ENCODE measurements at places on chromosomes 5 and 9. TPM values are rescaled to one million over a fixed set of nuclear protein-coding genes. Genes with fewer than 3 reads are reported as not detected.

- no peak for DNase-seq
Observed at GRCh38 chr5:138649775-138650174, 74.6 kb upstream of the HSPA9 start.

DNA sequence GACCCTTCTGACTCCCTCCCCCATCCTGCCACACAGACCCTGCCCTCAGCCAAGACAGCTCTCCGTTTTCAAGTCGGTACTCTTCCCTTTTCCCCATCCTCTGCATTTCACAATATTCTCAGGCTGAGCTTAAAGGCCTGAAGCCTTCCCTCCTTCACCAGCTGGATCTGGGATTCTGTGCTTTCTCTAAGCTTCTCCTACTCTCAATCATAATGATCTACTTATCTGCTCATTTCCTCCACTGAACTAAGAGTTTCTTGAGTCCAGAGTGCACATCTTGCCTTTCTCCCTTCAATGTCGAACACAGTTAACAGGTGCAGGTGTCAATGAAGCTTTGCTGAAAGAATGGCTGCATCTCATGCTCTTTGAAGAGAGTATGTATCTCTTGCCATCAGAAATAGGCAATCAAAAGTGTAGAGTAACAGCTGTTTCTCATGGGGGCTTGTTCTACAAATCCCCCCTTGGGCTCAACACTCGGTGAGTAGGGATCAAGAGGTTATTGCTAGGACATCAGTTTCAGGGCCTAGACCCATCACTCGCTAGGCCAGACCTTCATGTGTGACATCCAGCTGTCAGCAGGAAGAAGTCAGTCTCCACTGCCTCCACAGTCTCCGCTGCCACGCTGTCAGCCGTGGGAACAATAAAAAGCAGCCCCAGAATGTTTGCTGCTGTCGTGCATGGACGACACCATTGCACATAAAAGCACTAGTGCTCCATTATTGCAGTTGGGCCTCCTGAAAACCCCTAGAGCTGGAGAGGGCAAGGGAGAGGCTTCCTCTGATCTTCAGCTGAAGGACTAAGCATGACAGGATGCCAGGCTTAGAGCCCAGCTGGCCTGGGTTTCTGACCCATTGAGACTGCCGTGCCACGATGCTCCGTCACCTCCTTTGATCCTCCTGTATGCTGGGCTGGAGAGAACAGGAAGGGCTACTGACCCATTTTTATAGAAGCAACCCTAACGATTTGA is 23.7 kb downstream of the TRAF1 start:
- DNase-seq: no peak

DNA sequence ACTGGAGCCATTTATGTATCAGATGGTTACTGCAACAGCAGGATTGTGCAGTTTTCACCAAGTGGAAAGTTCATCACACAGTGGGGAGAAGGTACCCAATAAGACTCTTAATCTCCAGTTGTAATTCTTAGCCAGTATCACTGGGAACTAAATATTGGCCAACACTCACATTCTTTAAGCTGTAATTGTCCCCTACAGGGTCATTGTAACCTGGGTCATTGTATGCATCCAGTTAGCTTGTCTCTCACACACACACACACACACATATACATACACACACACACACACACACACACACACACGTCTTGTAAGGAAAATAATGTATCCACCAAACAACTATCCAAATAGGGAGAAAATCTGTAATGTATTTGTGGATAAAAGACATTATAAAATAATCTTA is 113.0 kb downstream of the GIN1 start:
- no peak for DNase-seq

DNA sequence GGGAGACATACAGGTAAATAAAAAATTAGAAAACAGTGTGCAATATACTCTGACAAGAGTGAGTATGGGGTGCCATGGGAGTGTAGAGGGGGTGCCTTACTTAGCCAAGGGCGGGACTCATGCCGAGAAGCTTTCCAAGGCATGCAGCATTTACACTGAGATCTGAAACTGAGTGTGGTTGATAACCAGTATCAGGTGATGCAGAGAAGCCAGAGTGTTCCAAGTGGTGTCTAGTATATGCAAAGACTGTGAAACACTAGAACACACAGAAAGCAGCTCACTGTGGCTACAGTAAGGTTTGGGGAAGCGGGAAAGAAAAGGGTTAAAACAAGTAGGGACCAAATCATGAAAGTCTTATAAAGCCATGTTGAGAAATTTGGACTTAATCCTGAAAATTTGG is 30.5 kb upstream of the ERBIN start:
- DNase-seq: no peak

GRCh38 chr5:541539-542318 is 17.5 kb upstream of the SLC9A3 start:
- DNase-seq: peak; percentile 82

GRCh38 chr9:133892193-133892920 is 99.8 kb downstream of the VAV2 start:
- no peak for DNase-seq

ZNG1C gene
- 29.1 TPM for total RNA-seq

- DNase-seq: no peak
Observed at GRCh38 chr9:110153431-110153830, 54.5 kb downstream of the C9orf152 start.

GRCh38 chr9:110537841-110538646 is 41.5 kb downstream of the SVEP1 start:
- no peak for DNase-seq

C5orf24 gene
- total RNA-seq: 23.9 TPM

GRCh38 chr9:16561121-16561520 is 309.3 kb downstream of the BNC2 start:
- DNase-seq: no peak

DNA sequence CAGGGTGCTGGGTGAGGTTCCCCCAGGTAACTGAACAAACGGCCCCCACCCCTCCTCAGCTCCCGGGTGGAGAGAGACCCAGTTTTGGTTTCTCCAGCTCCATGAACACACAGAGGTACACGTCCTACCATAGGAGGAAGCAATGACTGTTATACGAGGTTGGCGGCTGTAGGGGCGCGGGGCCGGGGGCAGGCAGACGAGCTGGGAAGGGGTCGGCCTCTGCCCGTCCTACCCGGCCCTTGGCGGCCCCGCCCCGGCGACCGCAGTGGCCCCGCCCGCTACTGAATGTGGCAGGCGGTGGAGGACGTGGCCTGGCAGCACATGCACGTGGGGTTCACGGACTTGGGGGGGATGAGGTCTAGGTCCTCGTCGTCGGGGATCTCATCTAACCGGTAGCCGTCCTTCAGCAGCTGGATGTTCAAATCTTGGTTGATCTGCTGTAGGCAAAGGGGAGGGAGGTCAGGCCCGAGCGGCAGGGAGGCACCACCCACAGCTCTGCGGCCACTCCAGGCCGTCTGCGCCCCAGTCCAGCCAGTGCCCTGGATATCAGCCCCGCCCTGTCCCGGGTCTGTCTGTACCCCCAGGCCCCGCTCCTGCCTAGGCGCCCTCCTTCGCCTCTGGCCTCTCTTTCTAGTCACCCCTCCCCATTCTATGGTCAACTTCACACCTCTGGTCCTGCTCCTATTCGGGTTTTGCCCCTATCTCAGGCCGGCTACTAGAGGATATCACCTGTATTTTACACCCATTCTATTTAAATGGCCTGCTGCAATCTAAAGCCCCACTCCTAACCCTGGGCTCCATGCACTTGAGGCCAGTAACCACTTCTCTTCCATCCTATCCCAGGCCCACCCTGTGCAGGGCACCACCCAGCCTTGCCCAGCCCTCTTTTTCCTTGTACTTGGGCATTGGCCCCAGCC is 24.2 kb upstream of the MYORG start:
- no peak for DNase-seq

DNA sequence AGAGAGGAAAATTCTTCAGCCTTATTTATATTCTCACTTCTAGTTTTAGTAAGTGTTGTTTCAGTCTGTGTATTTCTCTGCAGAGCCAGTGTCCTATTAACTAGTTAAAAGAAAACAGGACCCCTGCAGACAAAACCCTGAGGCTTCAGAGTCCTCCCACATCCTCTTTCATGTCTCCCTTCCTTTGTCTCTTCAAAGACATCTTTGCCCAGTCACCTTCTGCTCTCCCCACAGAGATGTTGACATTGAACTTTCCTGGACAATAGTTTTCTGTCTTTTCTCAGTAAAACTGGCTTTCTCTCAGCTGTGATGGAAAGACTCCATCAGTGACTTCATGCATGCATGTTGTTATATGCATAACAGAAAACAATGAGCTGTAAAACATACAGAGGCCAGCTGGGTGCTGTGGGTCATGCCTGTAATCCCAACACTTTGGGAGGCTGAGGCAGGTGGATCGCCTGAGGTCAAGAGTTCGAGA is 20.2 kb downstream of the GRAMD2B start:
- DNase-seq: no peak

PCDHGC4 gene
- total RNA-seq: not detected

DNA sequence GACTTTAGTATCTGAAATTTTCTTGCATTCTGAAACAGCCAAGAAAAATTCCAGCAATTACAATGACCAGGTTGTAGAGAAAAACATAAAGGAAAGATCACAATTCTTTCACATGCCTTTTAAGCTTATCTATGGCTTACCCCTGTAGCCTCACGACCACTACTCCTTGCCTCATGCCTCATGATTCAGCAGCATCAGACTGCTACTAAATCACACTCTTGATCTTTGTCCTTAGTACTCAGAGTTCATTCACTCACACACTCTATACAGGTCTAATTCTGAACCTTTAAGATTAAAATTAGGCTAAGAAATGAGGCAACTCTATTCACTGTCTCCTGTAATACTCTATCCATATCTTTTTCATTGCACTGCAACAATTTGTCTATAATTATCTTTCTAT is 415.1 kb downstream of the MLLT3 start:
- no peak for DNase-seq
